ENCODE measurements at places on chromosomes 7 and 10.

DNA sequence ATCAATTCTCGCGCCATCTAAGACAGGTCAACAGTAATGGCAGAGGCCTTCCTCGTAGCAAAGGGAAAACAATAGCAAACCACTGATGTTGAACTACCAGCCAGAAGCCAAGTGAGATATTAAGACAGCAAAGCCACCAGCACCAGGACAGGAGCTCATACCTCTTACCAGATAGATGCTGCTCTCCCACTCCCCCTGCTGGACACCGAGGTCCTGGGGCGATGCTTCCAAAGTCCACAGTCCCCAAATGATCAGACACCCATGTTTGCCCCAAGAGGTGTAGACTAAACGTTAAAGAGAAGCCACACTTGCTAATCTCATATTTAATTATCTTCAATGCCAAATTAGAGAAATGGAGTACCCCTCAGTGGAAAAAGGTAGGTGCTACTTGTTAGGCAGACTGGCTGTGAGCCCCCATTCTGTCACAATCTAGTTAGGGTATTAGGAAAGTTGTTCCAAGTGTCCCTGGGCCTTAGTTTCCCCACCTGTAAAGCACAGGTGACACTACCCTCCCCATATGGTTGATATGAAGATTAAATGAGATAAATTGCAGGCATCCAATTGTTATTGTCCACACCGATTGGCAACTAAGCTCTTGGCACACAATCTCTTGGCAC is 39.9 kb downstream of the TOMM7 start:
- DNase-seq, result peak; percentile 82

DNA sequence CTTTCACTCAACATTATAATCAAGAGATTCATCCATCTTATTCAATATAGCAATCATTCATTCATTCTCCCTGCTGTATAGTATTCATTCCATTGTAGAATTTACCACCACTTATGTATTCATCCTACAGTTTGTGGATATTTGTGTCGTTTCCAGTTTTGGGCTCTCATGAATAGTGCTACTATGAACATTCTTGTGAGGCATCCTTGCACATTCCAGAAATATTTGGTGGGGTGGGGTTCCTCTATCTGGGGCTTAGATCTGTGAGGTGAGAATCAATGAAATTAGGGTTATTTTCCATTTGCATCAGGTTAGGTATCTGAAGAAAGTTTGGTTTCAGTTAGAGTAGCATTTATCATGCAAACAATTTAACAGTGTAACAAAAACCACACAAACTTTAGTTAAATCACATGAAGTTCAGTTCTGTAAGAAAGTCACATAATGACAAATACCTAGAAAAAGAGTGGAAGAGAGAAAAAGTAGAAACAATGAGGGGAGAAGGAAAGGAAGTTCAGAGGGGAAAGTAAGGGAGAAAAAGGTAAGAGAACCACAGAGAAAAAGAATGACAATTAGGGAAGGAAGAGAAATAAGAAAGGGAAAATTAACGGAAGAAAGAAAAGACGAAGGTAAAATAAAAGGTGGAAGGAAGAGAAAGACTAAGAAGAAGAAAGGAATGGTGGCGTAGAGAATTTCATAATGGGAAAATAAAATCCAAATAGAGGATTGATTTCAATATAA is 25.3 kb upstream of the CBLL1 start:
- no peak for DNase-seq

- DNase-seq, result no peak
Observed at GRCh38 chr10:114565066-114565465, 93.0 kb downstream of the ABLIM1 start.

DNA sequence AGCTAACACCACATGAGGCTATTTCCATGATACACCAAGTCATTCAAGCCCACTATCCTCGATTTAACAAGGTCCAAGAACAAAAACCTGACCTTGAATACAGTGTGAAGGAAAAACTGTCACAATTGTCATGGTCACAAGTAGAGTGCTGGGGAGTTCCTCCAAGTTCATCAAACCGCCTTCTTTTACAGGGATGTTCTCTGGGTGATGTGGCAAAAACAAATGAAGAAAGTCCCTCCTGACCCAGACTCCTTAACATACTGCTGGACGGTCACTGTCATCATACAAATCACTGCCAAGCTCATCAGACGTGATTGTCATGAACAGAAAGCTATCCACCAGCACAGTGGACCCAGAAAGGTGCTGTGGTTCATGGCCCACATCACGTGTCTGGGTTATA is 28.9 kb downstream of the HIPK2 start:
- no peak for DNase-seq
